CD4-positive, alpha-beta T cell treated with Interleukin-1 beta for 1 hour (primary cell): ENCODE measurements at places on chromosomes 12 and 14.

GRCh38 chr12:24902511-24903328, 46.2 kb downstream of the BCAT1 start:
- peak; percentile 9 for DNase-seq

- DNase-seq, result no peak
Observed at GRCh38 chr12:49971141-49971540, 1.6 kb upstream of the AQP6 start.

- DNase-seq, result no peak
Observed at GRCh38 chr12:3171195-3171591, 94.0 kb downstream of the TSPAN9 start.

DNA sequence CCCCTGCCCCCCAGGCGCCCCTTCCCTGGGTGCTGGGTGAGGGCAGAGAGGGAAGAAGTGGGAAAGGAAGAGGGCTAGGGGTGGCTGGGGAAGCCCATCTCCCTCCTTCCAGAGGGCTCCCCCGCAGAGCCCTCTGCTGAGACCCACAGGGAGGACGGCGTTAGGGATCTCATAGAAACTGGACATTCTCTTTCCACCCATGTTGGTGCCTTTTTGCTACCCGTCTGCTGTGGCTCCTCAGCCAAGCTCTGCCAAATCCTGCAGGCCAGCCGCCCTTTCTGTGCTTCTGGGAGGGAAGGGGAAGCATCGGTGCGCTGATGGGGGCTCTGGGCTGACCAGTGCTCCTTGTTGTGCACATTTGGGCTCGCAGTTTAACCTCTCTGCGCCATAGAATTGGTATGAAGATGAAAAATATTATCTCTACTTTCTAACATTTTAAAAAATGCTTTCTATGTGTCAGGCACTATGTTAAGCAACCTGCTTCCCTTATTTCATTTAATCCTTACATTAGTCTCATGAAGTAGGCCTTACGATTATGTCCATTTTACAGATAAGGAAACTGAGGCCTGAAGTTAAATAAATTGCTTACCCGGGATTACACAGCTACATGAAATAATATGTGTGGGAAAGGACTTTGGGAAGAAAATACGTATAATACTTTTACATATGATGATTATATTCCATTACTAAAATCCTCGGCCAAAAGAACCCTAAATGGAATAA, 981 bp downstream of the SLC48A1 start:
- no peak for DNase-seq

DNA sequence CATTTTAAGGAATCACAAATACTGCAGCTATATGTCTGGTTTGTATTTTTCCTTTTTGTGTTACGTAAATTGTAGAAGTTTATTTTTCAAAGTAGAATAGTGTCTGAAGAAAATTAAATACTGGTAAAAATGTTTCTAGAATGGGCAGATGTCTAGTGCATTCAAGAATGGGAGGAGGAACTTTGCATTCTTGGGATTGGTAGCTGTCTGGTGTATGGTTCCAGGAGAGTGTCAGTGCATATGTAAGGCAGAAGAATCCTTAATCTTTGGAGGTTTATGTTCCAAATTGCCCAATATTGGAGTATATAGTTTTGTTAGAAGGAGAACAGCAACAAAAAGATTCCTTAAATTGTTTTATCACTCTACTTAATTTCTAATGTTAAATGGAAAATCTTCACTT, 13.5 kb downstream of the PAPOLA start:
- DNase-seq, result no peak

DNA sequence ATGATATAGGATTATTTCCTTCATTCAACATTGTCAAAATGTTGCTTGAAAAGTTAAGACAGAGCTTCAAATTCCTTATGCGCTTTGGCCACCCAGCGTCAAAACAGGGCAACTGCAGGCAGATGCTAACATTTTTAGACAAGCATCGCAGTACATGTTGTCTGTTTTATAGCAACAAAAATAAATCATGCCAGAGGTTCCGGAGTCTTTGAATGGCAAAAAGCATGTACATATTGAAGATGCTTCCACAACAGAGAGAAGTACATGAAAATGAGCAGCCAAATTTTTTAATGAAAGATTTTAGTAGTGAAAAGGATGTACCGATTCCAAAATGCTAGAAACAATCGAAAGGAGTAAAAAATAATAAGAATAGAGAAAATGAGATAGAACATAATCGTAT, 49.8 kb upstream of the USP15 start:
- peak; percentile 46 for DNase-seq

DNA sequence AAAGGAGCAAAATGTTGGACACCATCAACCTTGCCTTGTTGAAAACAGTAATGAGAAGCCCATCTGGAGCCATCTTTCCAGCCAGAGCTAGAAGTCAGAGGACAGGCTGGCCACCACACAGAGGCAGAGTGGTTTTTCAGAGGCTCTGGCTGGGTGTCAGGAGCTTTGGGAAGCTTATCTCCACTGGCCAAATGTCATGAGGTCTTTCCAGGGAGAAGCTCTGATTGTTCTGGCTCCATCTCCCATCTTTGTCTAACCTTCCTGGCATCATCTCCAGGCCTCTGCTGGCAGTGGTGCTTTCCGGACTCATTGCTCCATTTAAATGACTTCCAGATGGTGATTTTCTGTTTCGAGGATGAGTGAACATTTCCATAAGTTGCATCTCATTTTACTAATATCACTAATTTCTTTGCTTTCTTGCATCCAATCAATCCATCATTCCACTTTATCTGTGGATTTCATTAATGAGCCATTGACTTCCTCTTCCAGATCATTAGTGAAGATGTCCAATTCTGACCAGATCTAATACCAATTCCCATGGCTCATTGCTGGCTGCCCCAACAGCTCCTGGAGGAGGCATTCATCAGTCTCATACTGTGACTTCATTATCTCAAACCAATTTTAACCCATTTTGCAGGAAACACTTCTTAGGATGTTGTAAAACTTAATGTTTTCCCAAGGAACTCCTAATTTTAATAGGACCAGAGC, 35.3 kb upstream of the TMTC1 start:
- DNase-seq, result no peak

DNA sequence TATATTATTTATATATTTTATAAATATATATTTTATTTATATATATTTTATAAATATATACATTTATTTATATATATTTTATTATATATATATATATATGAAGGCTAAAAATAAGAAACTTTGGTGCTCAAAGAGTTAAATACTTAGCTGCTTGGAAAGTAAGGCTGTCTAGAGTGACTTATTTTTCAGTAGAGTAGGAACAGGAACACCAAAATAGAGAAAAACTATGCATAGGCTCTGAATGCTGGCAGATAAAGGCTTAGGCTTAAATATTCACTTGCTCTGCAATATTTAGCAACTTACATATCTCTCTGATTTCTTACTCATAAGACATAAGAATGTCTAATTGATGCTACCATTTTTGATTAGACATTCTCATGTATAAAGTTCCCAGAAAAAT, 991.2 kb downstream of the VRK1 start:
- no peak for DNase-seq

- DNase-seq, result no peak
Observed at GRCh38 chr12:67655829-67656228, 7.3 kb downstream of the DYRK2 start.

DNA sequence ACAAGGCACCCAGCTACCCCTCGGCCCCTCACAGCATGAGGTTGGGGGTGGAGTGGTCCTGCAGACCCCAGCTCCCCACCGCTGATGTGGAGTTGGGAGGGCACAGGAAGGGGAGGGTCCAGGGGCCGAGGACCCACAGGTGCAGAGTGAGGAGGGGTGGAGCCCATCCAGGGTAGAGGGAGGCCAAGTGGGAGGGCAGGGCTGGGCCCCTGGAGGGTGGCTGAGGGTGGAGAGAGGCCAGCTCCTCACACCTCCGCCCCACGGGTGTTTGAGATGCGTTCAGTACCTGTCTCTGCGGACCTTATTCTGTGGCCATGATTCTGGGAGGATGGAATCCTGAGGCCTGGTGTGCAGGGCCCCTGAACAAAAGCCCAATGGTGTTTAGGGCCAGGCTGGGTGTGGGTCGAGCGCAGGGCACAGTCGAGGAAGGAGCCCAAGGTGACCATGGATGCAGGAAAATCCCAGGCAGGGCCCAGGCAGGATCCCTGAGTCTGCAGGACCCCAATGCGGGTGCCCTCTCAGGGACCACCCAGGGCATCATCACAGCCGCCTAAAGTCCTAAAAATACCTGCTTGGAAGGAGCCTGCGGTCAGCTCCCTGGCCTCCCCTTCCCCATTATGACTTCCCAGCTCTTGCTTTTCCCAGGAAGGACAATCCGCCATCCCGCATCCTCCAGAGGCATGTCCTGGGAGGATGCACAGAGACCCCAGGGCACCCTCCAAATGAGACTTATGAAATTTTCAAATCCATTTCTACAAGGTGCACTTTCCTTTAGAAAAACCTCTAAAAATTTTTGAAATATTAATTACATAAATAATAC, 377.1 kb upstream of the SFSWAP start:
- DNase-seq, result no peak

GRCh38 chr14:63874223-63874622, 21.4 kb downstream of the SYNE2 start:
- DNase-seq, result no peak
